ENCODE measurements at places on chromosomes 13 and 19.
A peak's percentile ranks its signal among the peaks of the same experiment; 100 is the strongest.

DNA sequence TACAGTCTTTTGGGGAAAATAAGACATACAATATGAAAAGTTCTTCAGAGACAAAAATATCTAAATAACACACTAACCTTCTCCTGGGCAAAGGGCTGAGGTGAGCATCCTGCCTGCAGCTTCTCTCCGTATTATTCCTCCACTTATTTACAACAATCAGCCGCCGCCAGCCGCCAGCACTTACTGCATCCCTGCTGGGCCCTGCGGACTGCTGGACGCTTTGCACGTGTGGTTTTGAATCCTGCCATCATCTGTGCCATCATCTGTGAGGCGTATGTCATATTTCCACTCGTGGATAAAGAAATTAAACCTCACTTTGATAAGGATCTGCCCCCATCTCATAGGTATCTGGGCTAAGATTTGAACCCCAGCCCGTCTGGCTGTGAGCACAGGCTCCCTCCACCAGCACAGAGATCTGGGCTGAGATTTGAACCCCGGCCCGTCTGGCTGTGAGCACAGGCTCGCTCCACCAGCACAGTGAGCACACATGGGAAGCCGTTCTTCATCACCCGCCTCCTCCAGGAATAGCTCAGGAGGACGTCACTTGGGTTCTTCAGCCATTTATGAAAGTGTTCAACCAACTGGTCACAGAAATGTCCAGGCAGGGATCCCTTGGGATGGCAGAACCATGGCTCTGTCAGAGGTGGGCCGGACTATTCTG, 35.2 kb upstream of the TUBGCP3 start:
- no peak for DNase-seq

- DNase-seq, result no peak
Observed at GRCh38 chr13:64397701-64398100, 2832.4 kb downstream of the PCDH9 start.

DNA sequence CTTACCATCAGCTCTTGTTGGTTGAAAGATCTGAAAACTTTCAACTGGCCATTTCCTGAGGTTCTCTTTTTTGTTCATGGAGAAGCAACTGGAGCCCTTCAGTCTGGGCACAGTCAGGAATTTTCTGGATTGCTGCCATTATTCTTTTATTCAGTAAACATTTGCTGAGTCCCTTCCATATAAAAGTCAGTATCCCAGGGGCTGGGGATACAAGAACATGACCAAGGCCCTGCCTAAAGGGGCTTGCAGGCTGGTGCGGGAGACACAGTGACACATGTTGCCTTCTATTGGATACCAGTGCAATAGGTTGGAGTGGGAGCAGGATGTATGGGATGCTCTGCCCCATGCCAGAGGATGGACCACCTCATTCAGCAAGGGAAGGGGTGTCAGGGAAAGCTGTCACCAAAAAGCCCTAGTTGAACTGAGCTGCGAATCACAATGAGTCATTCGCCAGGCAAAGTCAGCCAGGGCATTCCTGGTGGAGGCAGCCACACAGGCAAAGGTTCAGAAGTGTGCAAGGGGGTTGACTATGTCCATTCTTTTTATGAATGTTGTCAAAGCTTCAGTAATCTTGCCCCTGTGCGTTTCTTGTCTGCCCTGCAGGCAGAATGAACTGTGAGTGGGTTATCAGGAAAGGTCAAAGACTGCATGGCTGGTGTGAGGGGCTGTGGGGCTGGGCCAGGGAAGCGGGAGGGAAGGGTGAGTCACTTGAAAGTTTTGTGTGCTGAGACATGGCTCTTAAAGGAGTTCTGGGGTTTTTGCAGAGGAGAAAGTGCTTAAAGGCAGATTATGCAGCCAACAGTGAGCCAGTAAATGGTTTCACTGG, 395.9 kb downstream of the KCNRG start:
- DNase-seq, result no peak

GRCh38 chr19:49335071-49335783, at the start of gene CD37:
TSS of gene CD37 (plus strand) at chr19:49335406. CDS start at chr19:49335541, 135 bp downstream.
- DNase-seq, result peak; percentile 64

DNA sequence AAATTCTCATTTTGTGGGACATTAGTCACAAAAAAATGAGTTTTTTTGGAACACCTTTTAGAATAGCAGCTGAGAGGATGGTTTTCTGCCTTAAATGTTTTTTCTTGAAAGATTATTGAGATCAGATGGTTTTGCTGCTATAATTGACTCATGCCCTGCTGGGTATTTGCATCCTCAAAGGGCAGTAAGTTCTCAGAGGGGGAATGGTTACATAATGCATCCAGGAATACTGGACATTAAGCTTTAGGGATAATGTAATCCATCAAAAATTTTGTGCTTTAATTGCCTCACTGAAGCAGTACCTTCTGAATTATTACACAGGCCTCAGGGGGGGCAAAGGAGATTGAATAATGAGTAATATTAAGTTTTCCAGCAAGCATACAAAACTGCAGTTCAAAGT, 866.3 kb upstream of the SPRY2 start:
- no peak for DNase-seq

DNA sequence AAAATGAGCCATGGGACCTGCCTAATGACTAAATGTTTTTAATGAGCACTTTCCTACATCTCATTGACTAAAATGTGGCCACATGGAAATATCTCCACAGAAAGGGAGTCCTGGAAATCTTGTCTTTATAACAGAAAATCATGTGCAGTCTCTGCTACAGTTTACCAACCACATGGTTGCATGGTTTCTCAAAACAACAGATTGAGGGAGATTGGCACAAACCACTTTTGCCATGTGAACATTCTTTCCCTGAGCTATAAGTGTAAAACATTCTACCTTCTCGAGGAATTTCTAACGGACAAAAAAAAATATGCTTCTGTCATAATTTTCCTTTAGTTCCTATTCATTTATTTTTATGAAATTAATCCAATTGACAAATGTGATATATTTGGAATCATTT, 218.9 kb upstream of the SLITRK5 start:
- DNase-seq, result no peak
